Transverse colon (tissue), 4 donors: ENCODE measurements at places on chromosomes 6 and 20. TPM values are rescaled to one million over a fixed set of nuclear protein-coding genes. Genes with fewer than 3 reads are reported as not detected.

DNA sequence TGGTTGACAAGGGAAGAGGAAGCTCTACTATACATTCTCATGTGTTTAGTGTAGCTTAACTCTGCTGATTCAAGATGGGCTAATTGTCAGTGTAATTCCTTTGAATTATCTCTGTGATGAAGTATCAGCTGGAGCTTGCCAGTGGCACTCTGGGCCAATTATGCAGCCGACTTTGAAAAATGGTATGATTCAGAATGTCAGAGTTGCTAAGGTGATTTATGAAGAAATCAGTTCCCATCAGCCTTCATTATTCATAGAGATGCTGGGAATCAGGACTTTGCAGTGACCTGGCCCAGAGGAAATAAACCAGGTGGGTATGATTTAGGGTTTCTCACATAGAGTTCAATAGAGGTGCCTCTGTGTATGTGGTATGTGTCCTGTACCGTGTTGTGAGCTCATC is 33.4 kb downstream of the KCNS1 start:
- no peak for DNase-seq

GRCh38 chr6:31559958-31560696 is 12.0 kb upstream of the LTA start:
- DNase-seq: peak; percentile 56

CAGE1 gene
- not detected for total RNA-seq

GRCh38 chr6:20352346-20352745 is 49.3 kb upstream of the E2F3 start:
- DNase-seq: no peak
